ENCODE measurements at places on chromosomes 6 and 20.
A peak's percentile ranks its signal among the peaks of the same experiment; 100 is the strongest.

GRCh38 chr6:121503589-121503991 is 68.1 kb downstream of the GJA1 start:
- DNase-seq = no peak

GRCh38 chr6:13315896-13316295 is 12.4 kb downstream of the TBC1D7 start:
- DNase-seq = no peak

DNA sequence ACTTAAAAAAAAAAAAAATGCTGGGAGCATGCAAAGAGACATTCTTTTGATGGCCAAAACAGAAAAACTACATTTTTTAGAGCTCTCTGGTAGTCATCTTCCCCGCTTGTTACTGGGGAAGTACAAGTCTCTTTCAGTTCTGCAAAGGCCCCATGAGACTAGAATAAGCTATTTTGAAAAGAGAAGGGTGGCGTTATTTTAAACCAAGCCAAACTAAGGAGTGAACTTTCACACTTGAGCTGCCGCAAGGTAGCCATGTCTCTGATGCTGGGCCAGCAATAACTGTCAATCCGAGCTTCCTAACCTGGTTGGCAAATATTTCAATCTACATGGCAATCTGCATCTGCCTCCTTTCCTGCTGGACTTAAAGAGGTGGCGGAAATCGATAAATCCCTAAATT is 96.7 kb downstream of the L3MBTL3 start:
- no peak for DNase-seq

- DNase-seq = no peak
Observed at GRCh38 chr6:138504764-138505689, 5.7 kb upstream of the NHSL1 start.

DNA sequence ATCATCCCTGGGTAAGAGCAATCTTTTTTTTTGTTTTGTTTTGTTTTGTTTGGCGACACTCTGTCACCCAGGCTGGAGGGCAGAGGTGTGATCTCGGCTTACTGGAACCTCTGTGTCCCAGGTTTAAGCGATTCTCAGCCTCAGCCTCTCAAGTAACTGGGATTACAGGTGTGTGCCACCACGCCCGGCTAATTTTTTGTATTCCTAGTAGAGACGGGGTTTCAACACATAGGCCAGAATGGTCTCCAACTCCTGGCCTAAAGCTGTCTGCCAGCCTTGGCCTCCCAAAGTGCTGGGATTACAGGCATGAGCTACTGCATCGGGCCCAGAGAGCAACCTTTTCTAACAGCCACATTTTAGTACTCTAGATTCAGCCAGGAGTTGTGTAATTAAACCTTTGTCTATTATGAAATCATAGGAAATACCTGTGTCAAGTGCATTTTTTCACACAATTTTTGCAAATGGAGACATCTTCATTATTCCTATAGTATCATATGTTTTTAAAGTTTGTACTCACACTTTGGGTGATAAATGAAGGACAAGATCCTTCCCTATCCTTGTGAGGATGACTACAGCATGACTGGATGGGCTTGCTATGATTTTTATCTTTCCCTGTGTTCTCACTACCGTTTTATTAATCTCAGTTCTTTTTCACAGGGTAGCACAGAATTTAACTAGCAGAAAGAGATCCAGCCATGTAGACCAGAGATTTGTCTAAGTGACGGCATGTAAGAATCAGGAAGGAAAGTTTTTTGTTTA is 82.6 kb downstream of the OR2B2 start:
- DNase-seq = no peak

- DNase-seq = no peak
Observed at GRCh38 chr6:119215885-119216590, 133.5 kb downstream of the MAN1A1 start.

DNA sequence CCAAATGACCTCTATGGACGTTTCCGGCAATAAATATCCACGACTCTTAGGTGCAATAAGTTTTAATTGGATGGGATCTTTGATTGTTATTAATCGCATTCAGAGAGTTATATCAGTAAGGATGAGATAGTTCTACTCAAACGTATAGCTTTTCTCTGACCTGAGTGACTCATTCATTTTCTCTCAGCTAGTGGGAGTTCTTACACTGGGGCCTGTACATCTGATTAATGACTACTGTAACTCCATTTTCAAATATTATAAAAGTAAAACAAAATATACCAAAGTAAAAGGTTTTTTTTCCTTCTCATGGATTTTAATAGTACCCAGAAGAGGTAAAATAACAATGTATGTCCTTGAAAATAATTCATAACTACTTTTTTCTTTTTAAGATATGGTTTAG is 41.1 kb upstream of the SAMD5 start:
- no peak for DNase-seq

DNA sequence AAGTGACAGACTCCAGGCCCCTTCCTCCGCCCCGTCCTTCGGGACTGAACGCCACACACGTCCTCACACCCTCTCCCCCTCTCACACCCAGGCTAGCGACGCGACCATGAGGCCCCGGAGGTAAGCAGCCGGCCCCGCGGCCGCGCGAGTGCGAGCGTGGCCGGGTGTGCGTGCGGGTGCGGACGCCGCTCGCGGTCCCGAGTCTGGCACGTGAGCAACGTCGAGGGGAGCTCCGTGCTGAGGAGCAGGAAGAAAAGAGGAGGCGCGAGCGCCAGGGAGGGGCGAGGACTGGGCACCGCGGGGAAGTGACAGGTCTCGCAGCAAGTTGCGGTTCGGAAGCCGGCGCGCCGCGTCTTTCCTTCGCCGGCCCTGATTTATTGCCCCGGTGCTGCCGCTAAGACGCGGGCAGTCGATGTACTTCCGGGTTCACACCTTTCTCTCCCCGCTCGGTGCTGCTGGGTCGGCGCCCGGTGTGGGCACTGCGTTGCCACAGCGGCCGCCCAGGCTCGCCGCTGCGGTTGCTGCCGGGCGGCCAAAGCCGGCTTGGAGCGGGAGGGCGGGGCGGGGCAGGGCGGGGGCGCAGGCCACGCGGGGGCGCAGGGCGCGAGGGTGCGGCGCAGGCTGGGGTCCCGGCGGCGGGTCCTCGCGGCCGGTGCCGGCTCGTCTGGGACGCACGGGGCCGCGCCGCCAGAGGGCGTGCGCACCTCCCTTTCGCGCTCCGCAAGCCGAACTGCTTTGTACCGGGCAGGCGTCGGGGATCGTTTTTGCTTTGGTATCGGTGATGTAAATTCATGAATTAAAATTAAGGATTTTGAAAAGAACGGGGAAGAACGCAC is 15.8 kb upstream of the LIN28B start:
- no peak for DNase-seq

DNA sequence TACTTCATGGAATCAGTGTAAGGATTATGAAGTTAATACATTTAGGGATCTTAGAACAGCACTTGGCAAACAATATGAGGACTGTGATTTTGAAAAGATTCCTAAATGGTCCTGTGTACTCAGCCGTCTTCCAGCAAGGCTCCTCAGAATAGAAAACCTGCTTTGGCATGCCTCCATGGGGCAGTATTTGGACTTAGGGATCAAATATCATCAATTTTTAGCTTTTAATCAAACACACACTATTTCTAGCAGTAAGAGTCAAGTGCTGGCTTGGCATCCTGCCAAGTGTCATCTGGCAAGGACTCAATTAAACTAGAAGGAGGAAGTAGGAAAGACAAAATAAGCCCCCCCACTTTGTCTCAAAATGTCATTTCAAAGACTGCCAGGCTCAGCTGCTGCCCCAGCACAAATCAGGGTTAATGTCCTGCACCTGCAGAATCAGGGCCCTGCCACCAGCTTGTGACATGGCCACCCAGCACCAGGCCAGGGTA is 40.8 kb downstream of the IYD start:
- DNase-seq = no peak

GRCh38 chr20:44579313-44580081 is 2.9 kb upstream of the PKIG start:
- DNase-seq = peak; percentile 84

- DNase-seq = no peak
Observed at GRCh38 chr20:50579511-50579910, 69.3 kb downstream of the PTPN1 start.

All from kidney capillary endothelial cell (primary cell).